ENCODE measurements at places on chromosomes 11 and 22.

DNA sequence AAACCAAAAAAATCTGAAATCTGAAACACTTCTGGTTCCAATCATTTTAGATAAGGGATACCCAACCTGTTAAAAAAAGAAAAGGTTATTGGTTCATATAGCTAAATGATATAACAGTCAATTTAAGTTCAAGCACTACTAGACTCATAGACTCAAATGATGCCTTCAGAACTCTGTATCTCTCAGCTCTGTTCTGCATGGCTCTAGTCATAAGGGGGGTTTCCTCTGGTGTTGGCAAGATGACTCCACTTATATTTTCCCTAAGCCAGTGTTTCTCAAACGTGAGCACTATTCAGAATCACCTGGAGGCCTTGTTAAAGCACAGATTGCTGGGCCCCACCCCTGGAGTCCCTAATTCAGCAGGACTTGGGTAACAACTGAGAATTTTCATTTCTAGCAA lies 11.5 kb upstream of the RRAS2 start:
- DNase-seq, result no peak

DNA sequence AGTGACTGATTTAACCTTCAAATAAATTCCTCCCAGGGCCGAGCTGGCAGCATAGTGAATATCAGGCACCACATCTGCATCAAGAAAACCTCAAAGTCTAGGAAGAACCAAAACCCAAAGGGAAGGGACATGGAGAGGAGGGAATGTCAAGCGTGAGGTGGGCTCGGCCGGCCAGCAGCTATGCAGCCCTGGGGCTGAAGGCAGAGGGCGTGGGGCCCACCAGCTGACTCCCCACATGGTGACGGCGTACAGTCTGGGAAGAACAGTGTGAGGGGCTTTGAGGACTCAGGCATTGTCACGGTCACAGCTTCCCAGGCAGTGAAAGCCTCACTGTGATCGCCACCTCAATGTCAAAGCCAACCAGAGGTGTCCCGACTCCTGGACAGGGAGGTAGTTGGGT lies 412.5 kb downstream of the SHANK2 start:
- DNase-seq, result no peak

GRCh38 chr11:5151713-5152153 lies 2.8 kb downstream of the OR52A1 start:
- DNase-seq, result no peak

DNA sequence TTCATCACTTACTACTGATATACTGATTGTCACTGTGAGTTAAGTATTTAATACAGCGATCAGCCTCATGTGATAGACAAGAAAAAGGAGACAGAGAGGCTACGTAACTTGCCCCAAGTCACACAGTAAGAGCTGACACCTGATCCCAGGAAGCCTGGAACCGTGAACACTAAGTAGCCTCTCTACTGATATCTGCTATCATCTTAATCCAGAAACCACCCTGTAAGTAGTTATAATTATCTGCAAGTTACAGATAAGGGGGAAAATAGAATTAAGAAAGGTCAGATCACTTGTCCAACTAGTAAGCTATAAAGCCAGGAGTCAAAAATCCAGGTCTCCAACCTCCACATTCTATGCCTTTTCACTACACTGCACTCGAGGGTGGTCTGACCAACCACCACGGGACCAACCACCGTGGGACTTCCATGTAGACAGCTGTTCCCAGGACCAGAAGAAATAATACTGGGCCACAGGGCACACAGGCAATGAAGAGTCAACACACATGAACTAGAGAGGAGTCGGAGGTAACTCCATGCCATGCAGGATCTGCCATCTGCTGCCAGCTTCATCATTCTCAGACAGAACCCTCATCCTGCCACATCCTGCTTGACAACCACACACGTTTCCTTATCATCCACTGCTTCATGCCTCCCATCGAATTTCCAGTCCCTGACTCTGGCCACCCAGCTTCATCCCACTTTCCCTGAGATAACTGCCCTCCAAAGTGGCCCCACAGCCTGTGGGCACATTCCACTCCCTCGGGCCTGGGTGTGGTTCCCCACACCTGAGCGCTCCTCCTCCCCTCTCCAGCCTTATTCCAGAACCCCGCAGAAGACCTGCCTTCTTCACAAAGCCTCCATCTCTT lies 58.6 kb downstream of the MICAL3 start:
- DNase-seq, result no peak

- peak; percentile 97 for DNase-seq
These were observed 14.1 kb downstream of the C11orf24 start for GRCh38 chr11:68257477-68258362.

- DNase-seq, result no peak
These were observed 110.8 kb downstream of the UVRAG start for GRCh38 chr11:75925785-75926164.

DNA sequence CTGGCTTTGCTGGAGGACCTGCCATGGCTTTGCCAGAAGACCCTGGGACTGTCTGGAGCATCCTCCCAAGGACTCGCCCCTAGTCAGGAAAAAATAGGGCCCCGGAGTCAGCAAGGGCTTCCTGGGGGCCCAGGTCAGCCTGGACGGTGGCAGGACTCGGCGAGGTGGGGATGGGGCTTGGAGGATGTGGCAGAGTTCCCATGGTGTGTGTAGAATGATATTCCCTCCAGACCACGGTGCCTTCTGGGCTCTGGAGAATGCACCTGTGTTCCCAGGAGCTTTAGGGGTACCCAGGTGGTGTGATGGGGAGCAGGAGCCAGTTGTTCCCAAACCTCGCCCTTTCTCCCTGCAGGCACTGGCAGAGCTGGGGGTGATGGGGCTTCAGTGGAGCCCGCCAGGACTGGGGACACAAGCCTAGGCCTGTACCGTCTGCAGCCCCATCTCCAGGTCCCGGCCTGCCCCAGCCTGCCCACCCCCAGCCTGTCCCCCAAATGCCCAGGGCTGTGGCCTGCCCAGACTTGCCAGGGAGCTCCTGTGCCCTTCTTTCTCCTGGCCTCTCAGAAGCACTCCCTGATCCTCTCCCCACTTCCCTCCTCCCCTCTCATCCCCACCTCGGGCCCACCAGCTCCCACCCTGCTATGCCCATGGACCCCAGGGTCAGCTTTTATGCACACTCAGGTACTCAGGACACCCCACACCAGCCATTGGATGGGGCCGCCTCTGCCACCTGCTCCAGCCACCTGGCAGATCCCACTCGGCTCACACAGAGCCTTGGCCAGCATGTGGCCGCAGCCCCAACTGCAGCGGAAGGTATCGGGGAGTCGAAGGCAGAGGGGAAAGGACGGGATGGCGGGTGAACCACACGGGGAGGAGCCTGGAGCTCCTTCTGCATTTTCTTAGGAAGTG lies 82.1 kb downstream of the CDKN1C start:
- no peak for DNase-seq

DNA sequence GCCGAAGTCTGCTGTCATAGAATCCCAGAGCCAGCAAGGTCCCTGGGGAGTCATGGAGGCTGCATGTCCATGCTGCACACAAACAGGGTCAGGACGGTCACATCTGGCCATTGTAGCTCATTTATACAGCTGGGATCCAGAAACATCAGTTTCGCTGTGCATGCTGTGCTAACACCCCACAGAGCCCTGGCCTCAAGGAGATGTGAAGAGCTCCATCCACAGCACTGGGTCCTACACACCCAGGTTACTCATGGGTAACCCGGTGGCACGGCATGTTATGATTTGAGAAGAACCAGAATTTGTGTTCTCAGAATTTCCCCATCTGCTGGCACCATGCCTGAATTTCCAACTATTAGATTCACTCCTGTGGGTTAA lies 146.3 kb upstream of the ARHGAP20 start:
- no peak for DNase-seq

GRCh38 chr11:116427337-116427902 lies 345.4 kb downstream of the BUD13 start:
- no peak for DNase-seq

- no peak for DNase-seq
These were observed 58.1 kb downstream of the OSBP2 start for GRCh38 chr22:30752771-30753170.

All from activated CD4-positive, alpha-beta T cell treated with anti-CD3 and anti-CD28 coated beads, Interleukin-2, amount 50 U/mL, for 1 hour (primary cell).